ENCODE measurements at places on chromosomes 2 and 18.
A peak's percentile ranks its signal among the peaks of the same experiment; 100 is the strongest.

DNA sequence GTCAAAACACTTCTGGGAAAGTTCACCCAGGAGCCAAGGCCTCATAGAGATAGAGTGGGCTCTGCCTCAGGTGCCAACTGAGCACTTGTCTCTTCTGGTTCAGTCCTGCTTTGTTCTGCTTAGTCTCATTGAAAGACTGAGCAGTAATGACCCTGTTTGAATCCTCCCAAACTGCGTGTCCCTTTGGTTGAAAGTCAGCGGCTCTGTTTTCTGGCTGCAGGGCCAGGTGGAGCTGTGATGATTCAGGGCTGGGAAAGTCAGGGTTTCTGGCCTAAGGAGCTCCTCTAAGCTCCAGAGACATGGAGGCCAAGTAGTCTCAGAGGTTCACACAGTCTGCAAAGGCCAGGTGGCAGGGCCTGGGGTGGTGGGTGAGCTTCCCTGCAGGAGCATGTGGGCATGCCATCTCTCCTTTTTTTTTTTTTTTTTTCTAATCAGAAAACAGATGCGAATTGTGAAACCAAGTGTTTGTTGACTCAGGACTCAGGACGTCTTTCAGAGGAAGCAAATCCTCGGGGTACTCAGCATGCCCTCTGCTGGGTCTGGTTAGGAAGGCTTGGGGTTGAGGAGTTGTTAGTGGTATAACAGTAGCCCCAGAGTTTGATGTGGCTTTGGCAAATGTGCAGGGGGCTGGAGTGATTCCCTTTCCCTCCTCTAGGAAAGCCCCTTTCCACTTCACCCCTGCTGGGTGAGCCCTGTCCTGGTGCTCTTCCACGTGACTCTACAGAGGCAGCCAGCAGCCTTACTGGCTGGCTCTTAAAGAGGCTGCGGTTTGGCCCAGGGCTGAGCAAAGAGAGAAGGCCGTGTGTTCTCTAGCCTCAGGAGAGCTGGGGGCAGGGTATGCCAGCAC lies 38.3 kb downstream of the TMEM17 start:
- DNase-seq = no peak

DNA sequence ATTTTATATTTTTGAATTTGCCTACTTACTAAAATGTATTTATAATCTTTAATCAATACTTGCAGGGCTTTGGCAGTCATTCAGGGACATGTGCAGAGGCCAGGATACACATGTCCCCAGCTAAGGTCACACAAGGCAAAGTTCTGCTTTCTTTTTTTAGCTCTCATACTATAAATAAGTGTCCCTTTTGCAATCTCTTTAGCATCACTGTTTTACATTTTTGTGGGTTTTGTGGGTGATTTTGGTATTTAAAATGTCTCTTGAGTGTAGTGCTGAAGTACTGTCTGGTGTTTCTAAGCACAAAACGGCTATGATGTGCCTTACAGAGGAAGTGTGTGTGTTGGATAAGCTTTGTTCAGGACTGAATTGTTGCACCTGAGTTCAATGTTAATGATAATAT lies 309.0 kb upstream of the GULP1 start:
- DNase-seq = peak; percentile 12

DNA sequence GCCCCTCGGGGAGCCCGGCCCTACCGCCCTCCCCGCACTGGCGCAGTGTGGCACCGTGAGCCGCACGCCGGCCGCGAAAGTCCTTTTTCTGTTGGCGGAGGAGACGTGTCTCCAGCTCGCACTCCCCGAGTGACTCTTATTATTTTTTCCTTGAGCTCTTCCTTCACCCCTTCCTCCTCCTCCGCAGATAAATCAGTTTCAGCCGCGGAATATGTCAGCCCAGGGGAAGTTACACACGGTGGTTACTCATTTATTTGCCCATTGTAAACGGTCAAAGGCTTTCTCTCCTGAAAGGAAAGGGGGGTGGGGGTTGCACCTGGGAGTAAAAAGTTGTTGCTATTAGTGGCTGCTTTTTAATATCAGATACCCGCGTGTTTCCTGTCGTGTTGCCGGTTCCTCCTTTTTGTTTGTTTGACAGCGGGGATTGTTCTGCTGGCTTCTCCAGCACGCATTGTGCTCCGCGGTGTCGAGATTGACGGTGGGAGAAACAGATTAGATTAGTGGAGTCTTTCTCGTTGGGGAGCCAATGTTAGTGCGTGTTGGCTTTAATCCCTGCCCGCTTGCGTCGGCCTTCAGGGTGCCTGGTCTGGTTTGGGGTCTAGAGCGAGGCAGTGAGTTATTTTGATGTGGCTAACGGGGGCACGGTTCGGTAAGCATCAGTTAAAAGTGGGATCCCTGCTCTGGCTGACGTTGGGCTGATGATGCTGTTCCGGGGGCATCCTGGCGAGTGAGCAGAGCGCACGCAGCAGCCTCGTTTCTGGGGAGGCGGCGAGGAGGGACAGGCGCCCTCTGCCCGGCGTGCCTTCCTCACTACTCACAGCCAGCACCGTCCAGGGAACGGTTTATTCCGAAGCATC lies 1.6 kb downstream of the CRIM1 start:
- peak; percentile 52 for DNase-seq

DNA sequence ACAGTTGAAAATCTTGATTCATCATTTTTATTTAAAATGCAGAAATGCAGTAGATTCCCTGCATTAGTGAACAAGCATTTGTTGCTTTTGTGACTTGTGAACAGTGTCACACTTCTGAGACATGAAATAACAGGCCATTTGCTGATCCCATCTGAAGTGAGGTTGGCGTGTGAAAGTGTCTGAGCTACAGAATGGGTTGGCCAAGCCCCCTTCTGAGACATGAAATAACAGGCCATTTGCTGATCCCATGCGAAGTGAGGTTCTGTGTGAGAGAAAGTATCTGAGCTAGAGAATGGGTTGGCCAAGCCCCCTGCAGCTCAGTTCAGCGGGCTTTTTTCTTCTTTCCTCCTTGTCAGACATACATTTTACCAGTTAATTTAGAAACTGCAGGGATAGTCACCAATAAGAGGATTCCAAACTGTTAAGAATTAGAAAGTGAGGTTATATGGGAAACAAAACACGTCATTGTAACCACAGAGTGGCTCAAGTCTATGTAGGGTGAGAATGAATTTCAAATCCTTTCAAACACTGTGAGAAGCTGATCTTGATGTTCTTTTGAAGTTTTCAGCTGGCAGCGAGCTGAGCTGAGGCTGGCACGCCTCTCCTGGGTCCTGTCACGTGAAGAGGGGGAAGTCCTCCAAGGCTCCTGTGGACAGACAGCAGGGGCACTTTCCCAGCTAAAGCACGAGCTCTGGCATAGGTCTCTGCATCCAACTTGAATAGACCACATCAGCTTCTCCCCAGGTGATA lies 339.2 kb upstream of the SALL3 start:
- DNase-seq = no peak

DNA sequence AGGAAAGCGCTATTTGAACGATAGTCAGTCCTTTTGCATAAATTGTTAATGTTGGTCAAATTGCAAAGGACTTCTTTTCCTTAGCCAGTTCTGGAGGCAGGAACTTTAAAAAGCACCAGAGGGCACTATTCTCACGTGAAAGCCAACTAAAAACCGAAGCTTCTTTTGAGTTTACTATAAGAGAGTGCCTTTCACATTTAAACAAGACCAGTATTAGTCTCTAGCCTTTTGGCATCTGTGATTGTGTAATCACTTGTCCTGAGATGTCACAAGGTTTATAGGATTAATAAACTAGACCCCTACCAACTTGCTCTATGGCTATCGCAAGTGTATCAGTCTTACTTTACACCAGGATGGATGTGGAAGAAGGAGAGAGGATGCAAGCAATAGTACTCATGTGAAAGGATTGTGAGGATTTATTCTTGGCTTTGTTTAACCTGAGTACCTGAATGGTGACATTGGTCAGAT lies 14.4 kb upstream of the STAT4 start:
- peak; percentile 41 for DNase-seq

DNA sequence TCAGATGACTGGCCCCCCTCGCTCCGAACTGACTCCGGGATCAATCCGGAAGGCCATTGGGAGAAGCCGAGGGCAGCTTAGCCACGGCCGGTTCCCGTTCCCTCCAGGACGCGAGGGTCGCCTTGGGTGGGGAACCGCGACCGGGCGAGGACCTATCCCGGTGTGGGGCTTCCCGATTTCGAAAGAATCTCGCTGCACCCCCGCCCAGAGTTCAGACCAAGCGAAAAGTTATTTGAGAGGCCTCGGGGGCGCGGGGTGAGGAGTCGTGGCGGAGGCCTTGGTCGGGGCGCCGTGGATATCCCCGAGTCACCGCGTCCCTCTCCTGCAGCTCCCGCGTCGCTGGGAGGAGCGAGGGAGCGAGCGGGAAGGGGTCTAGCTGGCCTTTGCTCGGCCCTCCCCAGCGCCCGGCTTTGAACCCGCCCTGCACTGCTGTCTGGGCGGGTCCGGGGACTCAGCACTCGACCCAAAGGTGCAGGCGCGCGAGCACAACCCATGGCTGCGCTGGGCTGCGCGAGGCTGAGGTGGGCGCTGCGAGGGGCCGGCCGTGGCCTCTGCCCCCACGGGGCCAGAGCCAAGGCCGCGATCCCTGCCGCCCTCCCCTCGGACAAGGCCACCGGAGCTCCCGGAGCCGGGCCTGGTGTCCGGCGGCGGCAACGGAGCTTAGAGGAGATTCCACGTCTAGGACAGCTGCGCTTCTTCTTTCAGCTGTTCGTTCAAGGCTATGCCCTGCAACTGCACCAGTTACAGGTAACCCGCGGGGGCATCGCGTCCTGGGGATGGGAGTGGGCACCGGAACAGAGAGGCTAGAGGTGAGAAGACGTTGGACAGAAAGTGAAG lies at the start of gene CYP27A1:
CYP27A1 (plus strand) TSS at position 457 of the 837 bp plus-strand sequence; CDS start at position 493, 36 bp downstream.
- peak; percentile 34 for DNase-seq

GRCh38 chr2:126449677-126450076 lies 206.3 kb upstream of the GYPC start:
- DNase-seq = peak; percentile 14

DNA sequence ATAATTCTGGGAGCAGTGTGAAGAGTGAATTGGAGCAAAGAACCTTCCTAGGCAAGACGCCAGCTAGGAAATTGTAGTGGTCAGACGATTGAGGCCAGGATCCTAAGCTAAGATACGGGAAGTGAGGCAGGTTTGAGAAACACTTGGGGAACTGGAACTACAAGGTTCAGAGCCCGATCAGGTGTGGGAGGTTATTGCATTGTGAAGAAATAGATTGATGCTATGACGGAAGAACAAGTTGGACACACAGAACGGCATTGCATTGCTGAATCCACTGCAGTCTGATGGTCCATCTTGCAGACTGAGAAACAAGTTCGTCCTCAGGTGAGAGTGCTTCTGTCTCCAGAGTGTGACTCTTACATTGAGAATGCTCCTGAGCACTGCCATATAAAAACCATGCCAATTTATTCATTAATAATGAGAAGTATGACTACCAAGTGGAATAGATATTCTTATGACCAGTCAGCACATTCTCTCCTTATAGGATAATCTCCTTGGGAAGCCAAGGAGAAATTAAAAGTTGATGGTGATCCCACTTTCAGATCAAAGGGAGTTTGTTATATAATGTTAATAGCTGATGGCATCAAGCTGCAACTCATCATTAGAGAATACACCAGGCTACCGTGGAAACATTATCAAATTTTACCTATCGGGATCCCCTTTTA lies 30.9 kb downstream of the ANTXR1 start:
- no peak for DNase-seq

- no peak for DNase-seq
These were observed 268.6 kb downstream of the HDAC4 start for GRCh38 chr2:239132156-239132709.

GRCh38 chr2:59484673-59485072 lies 1068.8 kb downstream of the BCL11A start:
- no peak for DNase-seq

DNA sequence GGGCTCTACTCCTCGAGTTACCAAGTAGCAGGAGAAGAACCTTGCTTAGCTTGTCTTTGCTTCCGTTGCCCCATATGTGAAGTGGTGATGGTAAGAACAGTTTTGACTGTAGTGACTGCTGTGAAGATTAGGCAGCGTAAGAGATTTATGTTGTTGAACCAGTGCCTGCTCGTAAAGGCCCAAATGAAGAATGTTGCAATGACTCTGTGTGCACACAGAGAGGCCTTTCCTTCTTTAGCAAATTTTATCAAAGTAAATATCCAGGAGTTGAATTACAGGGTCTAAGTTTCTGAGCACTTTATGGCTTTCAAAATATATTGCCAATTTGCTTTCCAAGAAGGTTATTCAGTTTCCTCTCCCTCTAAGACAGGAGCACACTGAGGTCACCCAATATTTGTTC lies 14.5 kb downstream of the NTSR2 start:
- no peak for DNase-seq

DNA sequence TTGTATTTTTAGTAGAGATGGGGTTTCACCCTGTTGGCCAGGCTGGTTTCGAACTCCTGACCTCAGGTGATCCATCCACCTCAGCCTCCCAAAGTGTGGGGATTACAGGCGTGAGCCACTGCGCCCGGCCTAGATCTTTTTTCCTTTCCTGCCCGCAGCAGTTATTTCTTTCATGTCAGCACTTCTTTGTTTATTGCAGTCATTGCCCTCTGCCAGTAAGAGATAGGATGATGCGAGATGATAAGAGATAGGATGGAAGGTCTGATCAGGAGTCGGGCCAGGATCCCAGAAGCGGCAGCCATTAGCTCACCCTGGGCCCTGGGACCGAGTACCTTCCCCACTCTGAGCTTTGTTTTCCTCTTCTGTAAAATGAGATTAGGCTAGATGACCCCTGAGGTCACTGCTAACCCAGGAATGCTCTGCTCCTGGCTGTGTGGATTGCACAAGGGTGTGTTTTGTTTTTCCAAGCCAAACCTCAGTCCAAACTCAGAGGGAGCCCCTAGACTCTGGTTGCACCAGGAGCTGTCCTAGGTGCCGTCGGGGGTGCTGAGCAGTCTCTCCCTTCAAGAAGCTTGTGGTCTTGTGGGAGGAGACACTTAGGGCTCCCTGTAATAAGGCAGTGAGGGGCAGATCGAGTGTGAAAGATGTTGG lies 63.3 kb downstream of the LPIN1 start:
- DNase-seq = no peak

DNA sequence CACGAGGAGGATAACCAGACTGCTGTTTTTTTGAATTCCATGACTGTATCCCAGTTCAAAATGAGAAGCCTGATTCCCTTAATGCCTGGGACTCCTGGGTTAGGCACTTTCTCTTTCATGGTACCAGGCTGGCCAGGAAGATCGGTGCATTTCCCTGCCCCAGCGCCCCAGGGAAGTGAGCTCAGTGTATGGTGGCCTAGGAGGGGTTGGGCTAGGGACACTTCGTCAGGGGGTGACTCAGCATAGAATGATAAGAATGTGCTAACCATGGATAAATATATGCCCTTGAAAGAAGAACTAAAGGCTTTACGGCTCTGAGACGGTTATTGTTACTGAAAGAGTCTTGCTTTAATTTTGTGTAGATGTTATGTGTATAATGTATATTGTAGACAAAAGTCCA lies 27.5 kb upstream of the FAM237A start:
- no peak for DNase-seq

- DNase-seq = no peak
These were observed at the start of gene LRRTM1 for GRCh38 chr2:80303909-80304837. Gene LRRTM1 (minus strand): TSS chr2:80304752. CDS start chr2:80303819, 933 bp downstream.

- DNase-seq = peak; percentile 25
These were observed 191.9 kb upstream of the TCF4 start for GRCh38 chr18:55779691-55780585.

DNA sequence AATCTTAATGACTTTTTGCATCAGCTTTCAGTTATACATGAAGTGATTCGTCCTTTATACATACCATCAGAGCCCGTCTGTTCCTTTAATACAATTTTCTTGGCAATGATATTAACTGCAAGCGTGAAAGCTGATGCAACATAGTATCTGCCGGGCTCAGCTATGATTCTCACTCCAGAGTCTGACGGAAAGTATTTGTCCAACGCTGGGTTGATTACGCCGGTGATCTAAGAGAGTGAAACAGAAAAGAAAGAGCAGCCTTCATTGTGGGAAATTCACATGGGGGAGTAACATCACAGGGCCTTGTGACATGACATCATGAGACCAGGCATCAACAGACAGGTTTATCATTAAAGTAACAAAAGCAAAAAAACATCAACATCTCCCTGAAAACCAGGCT lies 6.2 kb downstream of the ODC1 start:
- no peak for DNase-seq

Data from GM20000 (cell line).